NCI-H1436 treated with DMSO at 0.1 percent for 48 hours (cell line): ENCODE measurements at places on chromosomes 7 and 10.
A peak's percentile ranks its signal among the peaks of the same experiment; 100 is the strongest.

DNA sequence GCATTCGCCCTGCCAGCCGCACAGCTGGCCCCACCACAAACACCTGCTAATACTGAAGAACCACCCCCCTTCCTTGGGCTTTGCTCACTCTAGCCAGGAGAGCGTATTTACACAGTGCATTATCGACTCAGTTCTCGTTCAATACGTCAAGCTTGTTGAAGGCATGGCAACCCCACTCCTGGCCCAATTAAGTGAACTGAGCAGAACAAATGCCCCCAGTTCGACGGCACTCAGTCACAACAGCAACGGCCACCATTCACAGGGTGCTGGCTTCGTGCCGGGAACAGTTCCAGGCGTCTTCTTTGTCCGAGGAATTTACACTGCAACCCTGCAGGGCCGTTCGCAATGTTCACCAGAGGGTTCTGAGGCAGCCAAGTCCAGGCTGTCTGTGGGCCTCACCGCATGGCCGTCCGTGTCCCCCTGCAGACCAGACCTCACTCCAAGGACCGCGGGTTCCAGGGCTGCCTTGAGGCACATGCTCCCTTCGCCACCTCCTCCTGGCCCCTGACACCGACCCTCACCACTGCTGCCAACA, 175.3 kb downstream of the DIP2C start:
- peak; percentile 88 for DNase-seq

DNA sequence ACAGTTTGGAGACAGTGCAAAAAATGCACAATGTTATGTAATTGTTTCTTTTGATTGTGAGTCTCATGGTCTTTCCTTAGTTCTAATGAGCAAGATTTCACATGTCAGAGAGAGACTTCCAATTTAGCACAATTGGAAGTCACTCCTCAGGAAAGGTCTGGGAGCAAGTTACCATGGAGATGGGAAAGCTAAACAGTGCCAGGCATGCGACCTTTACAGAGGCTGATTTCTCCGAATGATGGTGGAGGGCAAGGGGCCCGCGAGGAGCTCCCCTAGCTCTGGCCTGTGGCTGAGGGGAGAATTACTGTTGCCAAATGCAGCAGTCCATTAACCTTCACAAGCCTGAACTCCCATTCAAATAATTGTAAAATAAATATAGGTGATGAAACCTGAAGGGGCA, 59.3 kb downstream of the CDCA7L start:
- DNase-seq, result no peak

GRCh38 chr7:70893971-70894715, 237.8 kb upstream of the GALNT17 start:
- no peak for DNase-seq

DNA sequence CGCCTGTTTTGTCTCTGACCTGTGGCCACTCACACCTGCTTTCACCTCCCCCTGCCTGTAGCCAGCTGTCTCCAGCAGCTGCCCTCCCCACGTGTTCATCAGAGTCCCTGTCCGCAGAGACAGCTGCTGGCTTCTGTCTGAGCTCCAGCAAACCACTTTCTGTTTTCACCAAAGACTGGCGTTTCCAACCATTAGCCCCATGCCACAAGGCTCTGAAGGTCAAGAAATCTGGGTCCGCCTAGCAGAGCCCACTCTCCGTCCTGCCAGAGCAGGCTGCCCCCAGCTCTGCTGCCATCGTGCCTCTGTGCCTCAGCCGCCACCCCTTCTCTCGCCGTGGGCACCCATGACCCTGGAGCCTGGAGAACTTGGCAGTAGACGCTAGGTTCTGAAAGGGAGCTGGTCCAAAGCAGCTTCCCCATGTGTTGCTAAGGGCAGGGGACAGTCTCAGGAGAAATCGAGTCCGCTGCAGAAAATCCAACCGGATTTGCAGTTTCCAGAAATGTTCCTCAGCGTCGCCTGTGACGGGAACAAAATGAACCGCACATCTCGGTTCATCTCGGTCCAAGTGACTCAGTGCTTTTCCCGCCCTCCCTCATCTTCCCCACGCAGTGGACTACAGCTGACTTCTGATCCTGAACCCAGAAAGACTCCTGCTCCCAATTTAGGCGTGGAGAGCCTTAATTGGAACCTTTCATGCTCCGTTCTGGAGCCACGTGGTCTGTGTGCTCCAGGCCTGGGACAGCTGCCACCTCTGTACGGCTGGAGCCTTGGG, 28.0 kb downstream of the TMEM120A start:
- no peak for DNase-seq

- DNase-seq, result no peak
Measured at GRCh38 chr10:86306628-86307278, 59.8 kb downstream of the GRID1 start.

DNA sequence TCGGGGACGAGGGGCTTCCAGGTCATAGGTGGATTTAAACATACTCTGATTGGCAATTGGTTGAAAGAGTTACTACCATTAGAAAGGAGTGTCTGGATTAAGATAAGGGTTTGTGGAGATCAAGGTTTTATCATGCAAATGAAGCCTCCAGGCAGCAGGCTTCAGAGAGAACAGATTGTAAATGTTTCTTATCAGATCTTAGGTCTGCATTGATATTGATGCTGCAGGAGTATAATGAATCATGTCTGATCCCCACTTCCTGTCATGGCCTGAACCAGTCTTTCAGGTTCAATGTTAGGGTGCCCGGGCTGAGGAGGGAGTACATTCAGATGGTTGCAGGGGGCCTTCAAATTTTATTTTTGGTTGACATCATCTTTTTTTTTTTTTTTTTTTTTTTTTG, 51.4 kb downstream of the SH3PXD2A start:
- no peak for DNase-seq

DNA sequence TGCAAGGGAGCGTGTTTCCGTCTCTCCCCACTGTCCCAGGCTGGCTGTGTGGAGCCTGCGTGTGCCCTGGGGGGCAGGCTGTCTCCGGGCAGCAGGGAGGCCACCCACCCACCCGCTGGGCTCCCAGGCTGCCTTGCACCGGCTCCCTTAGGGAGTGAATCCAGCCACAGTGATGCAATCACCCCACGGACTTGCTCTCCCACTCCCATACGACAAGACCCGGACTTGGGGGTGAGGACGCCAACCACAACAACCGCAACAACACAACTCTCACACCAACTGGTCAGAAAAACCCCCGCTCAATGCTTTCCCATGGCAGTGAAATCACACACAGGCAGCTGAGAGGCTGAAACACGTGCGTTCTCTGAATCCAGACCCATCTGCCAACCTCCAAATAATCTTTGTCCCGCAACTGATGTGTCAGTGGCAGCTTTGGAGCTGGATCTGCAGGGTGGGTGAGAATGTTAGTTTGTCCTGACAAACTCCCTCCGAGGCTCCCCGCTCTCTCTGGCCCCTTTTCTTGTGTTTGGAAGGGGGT, 62.7 kb upstream of the DDC start:
- no peak for DNase-seq

DNA sequence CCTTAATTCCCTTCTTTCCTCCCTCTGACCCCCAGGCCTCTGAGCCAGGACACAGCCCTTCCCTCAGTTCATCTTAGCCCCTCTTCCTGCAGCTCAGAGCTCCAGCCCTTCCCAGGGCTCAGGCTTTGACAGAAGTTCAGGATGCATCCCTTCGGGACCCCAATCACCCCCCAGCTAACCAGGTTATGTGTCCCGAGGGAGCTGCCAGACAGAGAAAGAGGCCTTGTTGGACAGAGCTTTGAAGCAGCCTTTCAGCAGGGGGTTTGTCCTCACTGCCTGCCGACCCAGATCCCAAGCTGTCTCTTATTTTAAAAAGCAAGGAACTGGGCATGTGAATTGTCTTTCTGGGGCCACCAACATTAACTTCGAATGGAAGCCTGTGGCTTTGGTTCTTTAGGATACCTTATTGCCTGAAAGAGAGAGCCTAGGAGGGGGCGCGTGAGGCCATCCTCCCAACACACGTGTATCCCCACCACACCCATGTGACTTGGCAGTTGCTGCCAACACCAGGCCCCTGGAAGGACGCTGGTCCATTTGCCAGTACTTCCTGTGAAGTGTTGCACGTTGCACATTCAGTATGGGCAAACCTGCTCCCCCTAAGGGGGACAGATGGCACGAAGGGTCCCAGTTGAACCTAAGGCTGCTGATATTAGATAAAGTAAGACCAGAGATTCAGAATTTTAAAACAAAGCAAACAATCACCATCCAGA, 858 bp downstream of the CCDC136 start:
- DNase-seq, result no peak

- no peak for DNase-seq
Measured at GRCh38 chr10:88853155-88853881, 1.7 kb upstream of the ANKRD22 start.

DNA sequence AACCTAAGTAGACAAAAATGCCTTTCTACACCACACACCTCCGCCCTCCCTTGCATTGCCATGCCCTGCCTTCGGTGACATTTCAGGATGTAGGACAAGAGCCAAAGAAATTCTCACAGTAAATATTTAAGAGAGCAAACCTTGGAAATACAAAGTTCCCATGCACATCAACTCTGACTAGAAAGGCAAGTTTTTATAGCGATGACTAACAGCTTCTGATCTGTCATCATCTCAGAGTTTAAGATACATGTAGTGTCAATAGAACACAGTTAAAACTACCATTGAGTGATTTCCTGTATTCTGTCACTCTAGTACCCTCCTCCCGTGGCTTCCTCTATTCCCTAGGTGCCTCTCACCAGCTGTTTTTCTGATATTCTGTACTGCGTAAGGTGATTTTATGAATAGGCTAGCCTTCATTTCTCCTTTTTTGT, 20.7 kb downstream of the SLC16A9 start:
- no peak for DNase-seq

DNA sequence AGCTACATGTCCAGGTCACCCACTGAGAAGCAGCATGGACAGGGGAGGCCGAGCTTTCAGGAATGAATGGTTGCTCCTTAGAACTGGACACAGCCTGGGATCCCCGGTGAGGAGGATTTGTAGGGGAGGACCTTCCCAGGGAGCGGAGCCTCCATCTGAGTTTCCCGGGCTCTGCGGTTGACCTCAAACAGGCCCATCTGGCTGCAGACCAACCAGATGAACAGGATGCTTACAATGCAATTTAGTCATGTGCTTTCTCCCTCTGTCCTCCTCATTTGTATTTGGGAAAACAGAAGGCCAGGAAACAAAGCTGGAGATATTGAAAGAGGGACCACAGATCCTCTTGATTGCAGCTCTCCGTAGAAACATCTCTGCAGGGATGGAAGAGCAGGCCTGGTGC, 104.8 kb downstream of the EMX2 start:
- no peak for DNase-seq

DNA sequence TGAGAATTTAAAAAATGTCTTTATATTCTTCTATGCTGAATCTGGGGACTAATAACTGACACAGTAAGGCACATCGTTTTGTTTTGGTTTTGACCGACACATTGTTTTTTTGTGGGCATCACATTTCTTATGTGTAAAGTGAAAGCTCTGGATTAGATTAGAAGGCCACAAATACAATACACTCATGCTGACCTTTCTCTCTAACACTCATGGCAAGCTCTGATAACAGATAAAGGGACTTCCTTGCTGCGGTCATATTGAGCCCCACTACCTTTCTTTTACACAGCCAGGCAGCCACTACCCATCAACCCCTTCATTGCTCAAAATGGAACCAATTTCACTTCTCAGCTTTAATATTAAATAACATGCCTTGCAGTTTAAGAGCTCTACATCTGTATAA, 26.0 kb downstream of the PPP1R3A start:
- no peak for DNase-seq

GRCh38 chr7:134777908-134778580, 1.4 kb upstream of the CALD1 start:
- no peak for DNase-seq

DNA sequence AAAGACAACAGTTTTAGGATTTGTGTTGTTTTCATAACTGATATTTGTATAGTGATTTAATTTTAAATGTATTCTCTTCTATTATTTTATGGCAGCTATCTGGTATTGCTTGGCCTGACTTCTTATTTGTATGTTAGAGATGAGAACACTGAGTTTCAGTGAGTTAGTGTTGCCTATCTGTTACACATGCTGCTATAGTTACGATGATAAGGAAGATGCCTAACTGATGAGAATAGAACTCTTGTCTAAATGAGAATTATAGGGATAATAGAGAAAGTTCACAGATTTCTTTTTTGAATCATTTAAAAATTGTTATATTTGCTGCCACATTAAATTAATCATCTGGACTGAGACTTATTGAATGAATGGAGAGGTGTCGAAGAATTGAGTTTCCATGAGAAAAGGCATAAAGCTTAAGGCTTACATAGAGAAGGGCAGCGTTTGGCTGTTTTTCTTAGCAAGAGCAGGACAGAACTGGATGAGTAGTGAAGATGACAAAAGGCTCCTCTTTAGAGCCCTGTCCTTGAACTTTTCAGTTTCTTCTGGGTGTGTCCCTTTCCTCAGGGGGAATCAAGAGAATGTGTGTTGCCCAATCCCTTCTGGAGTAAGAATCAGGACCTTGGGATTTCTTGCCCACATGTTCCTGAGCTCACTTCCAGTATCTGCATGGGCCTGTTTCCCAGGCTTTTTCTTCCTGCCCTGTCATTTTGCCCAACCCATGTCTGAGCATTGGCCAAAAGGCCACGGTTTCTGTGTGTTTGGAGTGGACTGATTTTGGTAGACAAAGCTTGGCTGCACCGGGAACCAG, 195.6 kb upstream of the CSTF2T start:
- no peak for DNase-seq

DNA sequence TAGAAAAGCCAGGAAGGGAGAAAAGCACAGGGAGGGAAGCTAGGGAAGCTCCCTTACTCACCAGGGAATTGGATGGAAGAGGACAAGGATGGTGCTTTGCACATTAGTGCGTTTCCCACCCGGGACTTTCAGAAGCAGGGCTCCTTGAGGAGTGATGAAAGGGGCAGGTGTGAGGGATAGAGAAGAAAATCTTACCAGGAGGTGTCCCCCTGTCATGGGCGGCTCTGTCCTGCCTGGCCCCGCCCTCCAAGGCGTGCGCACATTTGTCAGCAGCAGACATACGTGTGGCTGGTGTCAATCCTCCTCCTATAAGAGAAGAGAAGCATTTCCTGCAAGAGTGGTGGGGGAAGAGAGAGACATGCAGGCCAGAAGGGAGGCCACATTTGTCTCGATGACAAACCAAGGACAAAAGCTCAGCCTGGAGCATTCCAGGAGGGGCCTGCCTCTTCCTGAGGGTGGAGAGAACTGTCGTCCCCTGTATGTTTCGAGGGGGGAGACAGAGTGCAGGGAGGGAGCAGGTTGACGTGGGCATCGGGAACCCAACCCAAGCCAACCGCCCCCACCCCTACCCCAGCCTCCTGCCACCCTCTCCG, 47.4 kb upstream of the COMTD1 start:
- DNase-seq, result no peak

GRCh38 chr7:99201027-99201426, 6.9 kb downstream of the KPNA7 start:
- no peak for DNase-seq

DNA sequence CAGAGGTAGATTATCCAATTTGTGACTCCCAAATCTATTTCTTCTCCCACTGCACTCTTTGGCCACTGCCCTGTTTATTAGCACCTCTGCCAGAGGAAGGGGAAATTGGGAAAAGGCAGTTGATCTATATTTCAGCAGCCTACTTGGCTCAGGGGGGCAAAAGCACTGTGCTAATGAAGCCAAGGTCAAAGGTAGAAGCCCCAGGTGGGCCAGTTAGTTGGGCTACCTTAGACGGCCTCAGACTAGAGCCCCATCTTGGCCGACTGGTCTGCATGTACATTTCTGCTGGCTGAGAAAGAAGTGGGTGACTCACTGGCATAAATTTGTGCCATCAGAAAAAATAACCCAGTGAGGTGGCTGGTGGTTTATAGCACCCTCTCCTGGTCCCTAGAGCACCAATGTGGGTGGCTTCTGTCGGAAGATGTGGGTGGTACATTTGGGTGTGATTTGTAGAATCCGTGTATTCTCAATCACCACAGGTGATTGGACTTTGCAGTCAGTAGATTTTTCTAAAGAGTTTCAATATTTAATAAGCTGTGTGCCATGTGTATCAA, 293.3 kb upstream of the MKI67 start:
- DNase-seq, result no peak

- DNase-seq, result no peak
Measured at GRCh38 chr10:119602241-119603095, 5.7 kb upstream of the TIAL1 start.
